ENCODE measurements at places on chromosomes 1 and 21.

DNA sequence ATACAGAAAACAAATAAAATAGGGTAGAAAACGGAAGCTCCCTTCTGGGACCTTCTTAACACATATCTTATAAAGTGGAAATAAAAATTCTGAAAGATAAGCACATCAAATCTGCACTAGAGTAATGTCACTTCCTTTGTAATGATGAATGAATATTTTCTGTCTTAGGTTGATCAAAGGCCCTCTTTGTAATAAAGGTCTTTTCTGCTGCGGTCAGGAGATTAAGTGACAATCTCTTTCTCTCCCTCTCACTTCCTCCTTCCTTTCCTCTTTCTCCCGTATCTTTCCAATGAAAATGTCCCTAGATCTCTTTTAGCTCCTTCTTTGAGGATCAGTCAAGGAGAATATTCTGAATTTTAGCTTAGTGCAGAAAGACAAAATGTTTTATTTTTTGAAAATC is 33.8 kb downstream of the TMCO1 start:
- no peak for DNase-seq

DNA sequence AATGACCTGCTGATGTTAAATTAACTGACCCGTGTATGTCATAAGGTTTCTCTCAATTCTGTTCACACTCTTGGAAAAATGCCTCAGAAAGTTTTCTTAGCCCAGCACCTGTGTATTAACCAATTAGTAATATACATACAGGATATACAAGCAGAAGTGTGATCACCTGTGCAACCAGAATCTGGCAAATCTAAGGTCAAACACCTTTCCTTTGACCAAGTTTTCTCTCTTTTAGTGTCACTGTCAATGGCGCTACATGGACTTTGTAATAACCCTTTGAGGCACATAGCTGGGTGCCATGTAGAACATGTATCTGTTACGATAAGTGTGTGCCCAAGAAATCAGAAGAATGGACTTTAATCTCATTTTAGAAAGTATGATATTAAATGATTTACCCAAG is 1.1 kb downstream of the NCSTN start:
- DNase-seq, result no peak

DNA sequence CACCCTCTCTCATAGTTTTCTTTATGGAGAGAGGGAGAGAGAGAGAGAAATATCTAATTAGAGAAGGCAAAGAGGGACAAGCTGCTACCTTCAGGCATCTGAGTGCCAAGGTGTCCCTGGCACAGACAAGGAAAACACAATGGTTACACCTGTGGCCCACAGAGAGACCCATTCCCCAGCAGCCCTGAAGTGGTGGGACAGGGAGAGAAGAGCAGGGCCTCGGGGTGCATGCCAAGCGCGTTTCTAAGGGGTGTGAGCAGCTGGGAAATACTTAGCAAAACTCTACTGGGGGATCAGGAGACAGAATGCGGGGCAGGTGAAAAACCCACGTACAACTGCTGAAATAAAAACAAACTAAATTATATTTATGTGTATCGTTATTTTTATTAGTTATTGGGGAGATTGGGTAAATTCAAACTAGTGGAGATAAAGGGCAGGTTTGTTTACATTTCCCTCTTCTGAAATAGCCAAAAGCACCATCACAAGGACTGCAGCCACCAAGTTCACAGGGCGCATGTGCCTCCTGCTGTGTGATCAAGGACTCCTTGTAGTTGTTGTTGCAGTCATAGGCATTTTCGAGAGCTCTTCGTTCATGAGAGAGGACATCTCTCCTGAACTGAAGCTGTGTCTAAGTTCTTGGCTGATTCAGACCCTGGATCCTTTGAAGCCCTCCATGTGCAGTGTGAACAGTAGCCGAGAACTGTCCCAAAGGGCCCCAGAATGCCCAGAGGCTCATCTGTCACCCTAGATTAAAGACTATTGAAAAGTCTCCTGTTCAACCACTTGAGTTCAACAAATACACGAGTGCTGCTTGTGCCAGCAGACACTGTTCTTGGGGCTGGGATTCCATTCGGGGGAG is 737 bp upstream of the SERPINC1 start:
- DNase-seq, result no peak

DNA sequence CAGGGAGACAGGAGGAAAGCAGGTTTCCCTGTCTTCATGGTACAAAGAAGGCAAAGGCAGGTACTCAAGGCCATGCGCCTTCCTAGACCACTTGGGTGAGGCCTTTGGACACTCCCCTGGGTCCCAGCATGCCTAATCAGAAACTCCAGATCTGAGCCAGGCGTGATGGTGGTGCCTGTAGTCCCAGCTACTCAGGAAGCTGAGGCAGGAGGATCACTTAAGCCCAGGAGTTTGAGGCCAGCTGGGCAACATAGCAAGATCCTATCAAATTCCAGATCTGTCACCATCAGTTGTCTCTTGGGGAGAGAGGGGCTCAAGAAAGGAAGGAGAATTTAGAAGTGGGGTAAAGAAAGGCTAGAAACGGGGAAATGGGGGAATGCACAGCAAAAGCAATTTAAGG is 96.3 kb upstream of the SLC25A33 start:
- DNase-seq, result no peak

DNA sequence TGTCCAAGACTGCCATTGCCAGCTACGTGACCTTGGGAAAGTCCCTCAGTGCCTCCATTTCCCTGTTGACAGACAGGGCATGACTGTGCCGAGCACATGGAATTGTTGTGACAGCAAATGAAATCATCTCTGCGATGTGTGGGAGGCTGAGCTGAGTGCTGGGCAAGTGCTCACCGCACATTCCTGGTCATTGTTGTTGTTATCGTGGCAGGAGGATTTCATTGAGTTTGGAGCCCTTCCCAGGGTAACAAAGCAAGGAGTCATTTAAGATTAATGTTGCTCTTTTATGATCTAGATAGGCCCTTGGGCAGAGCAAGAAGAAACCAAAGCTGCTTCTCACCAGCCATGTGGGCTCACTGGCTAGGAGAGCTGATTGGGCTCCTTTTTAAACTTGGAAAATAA is 39.6 kb upstream of the ITPKB start:
- DNase-seq, result no peak

DNA sequence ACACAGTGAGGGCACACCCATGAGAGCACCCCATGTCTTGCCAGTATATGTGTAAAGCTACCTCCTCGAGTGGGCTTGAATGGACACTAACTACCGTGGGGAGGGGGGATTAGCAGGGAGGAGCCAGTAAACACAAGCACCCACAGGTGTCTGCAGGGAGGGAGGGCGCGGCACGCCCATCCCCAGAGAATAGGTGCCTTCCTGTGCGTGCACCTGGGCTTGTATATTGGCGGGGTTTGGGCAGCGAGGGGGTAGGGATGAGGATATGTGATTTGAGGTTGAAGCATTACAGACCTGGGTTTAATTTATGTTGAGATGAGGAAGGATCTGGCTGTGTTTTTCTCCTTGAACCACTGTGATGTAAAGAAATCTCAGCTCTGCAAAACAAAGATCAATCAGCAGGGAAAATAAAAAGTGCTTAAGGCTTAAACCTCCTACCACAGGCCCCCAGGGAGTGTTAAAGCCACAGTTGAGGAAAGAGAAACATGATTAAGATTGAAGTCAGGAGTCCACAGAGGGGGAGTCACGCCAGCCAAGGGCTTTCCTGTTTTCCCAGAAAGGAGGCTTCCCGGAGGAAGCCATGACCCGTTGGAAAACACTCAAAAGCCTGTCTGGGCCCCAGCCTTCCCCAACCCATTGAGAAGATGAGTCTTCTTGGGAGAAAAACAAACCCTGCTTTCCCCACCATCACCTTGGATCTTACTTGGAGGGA is 80.0 kb downstream of the CAMK2N1 start:
- peak; percentile 54 for DNase-seq

GRCh38 chr1:33120436-33121231 is 39.7 kb downstream of the AZIN2 start:
- DNase-seq, result no peak

GRCh38 chr1:98937347-98937746 is 67.3 kb downstream of the PLPPR5 start:
- DNase-seq, result no peak

DNA sequence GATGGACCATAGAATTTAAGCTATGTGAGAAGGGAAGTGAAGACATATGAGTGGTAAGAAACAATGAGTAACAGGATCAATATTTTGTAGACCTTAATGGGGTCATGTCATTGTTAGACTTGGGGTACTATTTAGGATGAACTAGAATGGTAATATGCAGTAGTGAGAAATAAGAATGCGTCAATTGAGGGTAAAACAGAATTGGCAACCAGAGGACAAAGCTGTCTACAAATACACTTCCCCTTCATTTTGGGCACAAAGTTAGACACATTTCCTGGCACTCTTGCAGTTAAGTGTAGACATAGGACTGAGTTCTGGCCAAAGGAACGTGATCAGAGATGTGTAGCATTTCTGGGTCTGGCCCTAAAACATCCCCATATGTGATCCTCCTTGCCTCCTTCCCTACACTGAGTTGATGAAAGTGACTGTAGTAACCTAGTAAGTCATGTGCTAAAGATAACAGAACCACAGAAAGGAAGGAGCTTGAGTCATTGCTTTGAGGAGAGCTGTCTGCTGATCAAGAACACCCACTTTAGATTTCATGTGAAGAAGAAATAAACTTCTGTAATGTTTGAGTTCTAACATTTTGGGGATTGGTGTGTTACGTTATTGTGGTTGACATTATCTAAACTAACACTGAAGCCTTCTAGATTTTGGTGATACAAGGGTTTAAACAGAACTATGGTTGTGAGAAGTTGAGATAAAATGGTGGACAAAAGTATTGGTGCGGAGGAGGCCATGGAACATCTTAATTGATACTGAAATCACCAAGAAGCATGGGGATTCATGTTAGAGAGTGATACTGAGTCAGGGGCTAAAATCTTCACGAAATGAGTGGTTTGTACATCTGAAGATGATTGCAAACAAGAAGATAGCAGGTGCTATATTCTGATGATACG is 41.7 kb downstream of the CD55 start:
- DNase-seq, result no peak

DNA sequence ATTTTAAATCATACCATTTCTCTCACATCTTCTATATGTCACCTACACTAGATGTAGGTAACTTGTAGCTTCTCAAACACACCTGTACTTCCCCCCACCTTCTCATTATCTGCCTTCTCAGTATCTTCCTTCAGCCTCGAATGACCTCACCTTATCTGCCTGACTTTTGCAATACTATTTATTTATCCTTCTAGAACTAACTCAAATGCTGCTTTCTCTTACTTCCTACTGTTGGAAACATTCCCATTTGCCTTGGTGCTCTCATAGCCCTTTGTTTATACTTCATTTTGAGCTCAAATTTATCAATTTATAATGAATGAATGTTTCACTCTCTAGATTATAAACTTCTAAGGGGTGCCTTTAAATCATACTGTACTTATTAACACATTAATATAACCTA is 50.4 kb upstream of the KIAA1614 start:
- DNase-seq, result no peak

GRCh38 chr1:187787736-187788135 is 959.0 kb downstream of the PLA2G4A start:
- DNase-seq, result no peak

- DNase-seq, result no peak
Observed at GRCh38 chr1:18297896-18298648, 182.7 kb upstream of the KLHDC7A start.

GRCh38 chr21:38959692-38960061 is 153.9 kb downstream of the ETS2 start:
- DNase-seq, result no peak

- no peak for DNase-seq
Observed at GRCh38 chr1:151458802-151459330, 428 bp downstream of the POGZ start.

DNA sequence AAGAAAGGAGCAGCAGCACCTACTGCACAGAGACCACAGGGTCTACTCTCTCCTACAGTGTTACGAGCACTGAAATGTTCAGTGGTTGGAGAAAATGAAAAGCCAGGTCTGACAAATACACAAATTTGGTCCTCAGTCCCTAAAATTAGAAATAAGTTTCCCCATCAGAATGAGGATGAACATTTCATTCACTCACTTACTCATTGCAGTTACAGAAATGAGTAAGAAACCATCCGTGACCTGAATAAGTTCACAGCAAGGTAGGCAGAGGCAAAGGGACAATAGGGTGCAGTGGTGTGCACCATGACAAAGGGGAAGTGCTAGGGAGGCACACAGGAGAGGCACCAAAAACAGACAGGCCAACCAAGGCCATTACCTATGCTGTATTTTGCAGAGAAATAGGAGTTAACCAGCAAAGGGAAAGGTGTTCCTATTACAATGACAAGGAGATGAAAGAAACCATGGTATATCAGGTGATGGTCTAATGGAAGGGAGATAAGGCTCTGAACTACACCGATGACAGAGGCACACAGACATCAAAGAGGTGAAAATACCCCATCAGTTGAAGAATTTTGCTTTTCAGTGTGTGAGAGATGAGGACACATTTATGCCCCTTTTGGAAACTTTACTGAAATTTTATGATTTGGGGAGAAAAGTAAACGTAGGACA is 29.4 kb downstream of the VAV3 start:
- DNase-seq, result no peak

GRCh38 chr1:94927405-94928175 is 680 bp upstream of the CNN3 start:
- DNase-seq, result no peak

GRCh38 chr1:248576260-248576980 is 1.9 kb upstream of the OR2T34 start:
- no peak for DNase-seq

DNA sequence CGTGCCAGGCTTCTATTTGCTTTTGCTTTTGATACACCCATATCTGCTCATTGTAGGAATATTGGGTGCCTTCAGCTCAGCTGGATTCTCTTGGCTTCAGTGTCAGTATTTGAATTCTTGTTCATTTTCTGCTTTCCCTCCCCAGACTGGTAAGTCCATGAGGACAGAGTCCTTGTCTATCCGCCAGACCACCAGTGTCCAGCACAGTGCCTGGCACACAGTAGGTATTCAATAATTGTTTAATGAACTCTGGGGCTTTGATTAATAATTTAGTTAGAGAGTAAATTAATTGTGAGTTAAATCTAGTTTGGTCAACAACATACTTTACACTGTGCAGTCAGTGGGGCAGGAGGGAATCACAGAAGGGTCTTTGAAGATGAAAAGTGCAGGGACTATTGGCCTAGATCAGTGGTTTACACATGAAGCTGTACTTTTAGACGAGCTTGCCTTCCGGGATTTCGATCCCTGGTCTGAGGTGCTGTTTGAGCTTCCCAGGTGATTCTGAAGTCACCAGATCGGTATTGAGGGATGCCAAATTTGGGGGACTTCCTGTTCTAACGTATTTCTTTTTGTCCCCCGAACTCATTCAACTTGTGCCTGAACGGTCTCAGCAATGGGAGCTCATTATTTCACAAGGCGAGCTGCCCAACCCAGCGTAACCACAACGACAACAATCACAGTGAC is 119.1 kb upstream of the JUN start:
- DNase-seq, result no peak

DNA sequence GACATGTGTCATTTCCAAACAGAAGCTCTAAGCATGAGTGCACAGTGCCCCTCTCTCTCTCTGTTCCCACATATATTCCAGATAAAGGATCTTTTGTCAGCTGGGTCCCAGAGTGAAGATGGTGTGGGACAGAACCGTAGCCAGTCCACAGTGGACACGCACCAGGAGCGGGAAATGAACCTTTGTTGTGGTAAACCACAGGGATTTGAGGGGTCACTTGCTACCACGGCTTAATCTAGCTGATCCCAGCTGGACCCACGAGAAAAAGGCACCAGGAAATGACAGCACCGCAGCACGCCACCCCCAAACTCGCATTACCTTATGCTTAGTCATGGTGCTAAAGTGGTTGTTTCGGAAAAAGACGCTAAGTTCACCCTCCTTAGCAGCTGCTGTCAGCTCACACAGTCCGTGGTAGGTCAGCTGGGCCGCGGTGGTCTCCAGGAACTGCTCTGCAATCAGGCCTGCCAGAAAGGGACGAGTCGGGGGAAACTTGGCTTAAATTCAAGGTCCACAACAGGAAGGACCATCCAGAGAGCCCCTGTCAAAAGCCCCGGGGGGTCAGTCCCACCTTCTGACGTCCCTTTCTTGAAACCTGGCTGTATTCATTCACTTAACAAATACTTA is 7.5 kb downstream of the MINDY1 start:
- DNase-seq, result no peak
